ENCODE measurements at places on chromosomes 11 and 22. TPM values are rescaled to one million over a fixed set of nuclear protein-coding genes. Genes with fewer than 3 reads are reported as not detected.

RHOD gene
- total RNA-seq: not detected

HBE1 gene
- total RNA-seq: not detected

USH1C gene
- not detected for total RNA-seq

CRYBB2 gene
- not detected for total RNA-seq

ARHGAP20 gene
- 0.25 TPM for total RNA-seq

PTPRCAP gene
- 348 TPM for total RNA-seq

TMEM123 gene
- 273 TPM for total RNA-seq

KCNJ1 gene
- not detected for total RNA-seq
